ENCODE measurements at places on chromosomes 3 and 15. TPM values are rescaled to one million over a fixed set of nuclear protein-coding genes. Genes with fewer than 3 reads are reported as not detected.

PTH1R gene
- 7.5 TPM for total RNA-seq

SH2D7 gene
- not detected for total RNA-seq

SSUH2 gene
- 0.32 TPM for total RNA-seq

SPESP1 gene
- total RNA-seq, result 3.4 TPM

LSAMP gene
- total RNA-seq, result 1.2 TPM

PDE8A gene
- total RNA-seq, result 33.3 TPM

FEZF2 gene
- not detected for total RNA-seq

PARP15 gene
- total RNA-seq, result 0.83 TPM

DNA sequence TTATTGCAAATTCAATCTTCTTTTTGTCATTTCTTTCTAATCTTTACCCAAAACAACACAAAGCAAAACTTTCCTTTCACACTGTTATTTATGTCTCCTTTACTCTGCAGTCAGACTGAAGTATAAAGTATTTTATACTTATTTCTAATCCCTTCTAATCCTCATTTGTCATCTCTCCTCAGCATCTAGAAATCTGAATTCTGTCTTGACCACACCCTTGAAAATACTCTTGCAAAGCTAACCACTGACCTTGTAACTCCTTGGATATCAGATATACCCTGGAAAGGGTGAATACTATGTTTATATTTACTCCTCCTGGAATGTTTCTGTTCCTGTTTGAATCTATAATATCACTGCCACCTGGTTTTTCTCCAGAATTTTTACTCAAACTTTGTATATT is 481.1 kb downstream of the ZNF385D start:
- no peak for DNase-seq

DNA sequence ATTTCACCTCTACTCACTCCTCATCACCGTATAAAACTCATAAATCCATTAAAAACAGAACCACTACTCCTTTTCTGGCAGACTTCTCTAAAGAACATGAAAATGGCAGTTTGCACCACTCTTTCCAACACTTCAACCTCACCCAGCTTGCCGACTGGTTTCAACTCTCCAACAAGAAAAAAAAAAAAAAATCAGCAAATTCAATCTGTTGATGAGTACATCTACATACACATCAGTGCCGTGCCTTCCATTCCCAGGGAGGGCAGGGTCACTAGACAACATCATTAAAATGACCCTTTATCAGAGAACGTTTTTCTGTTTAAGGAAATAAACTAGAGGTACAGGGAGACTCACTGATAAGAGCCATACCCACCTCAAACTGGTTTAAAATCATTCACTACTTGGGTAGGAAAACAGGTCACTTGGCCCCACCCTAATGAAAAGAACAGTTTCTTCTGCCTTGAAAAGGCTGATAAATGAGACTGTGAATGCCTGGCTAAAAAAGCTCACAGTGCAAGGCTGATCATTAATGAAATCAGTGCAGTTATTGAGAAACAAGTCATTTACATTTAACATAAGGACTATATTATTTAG is 6.0 kb downstream of the ANXA2 start:
- no peak for DNase-seq

DNA sequence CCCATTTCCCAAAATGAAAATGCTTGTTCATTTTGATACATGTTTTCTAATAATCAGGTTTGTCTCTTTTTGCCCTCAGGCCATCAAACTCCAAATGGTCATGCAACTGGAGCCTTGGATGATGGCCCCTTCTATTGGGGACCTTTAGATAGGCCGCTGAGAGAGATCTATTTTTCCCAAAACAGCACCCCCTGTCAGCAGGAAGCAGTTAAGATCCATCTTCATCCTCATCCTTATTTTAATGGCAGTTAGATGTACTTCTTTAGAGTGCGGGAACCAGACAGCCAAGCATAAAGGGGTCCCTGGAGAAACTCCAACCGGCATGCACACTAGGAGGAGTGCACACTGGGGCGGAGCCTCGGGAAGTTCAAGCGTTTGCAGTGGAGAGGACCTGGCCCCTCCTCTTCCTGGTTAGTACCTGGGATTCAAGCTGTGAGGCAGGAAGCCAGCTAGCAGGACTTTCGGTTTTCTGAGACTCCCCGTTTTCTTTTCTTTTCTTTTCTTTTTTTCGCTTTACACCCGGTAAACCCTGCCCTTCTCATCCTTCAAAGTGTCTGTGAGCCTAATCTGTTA is 31.9 kb upstream of the STRIT1 start:
- DNase-seq, result no peak

DNA sequence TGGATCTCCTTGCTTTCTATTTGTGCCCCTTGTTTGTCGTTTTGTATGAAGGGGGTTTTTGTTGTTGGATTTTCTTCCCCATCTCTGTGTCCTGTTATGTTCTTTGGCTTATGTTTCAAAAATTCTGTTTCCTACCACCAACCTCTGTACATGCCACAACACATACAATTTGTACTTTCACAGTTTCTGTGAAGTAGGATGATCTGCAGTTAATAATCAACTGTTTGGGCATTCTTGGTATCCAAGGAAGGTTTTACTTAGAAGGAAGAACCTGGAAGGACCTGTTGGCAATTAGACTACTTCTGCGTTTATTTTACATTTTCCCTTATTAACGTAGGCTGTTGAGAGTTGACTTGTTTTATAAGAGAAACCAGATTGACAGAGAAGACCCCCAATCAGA is 8.3 kb downstream of the SETD5 start:
- DNase-seq, result no peak

- DNase-seq, result no peak
Observed at GRCh38 chr3:29614954-29615353, 334.1 kb downstream of the RBMS3 start.

- DNase-seq, result no peak
Observed at GRCh38 chr3:55626279-55626665, 139.2 kb upstream of the WNT5A start.

- no peak for DNase-seq
Observed at GRCh38 chr15:52361494-52361893, 65.9 kb upstream of the MYO5C start.

DNA sequence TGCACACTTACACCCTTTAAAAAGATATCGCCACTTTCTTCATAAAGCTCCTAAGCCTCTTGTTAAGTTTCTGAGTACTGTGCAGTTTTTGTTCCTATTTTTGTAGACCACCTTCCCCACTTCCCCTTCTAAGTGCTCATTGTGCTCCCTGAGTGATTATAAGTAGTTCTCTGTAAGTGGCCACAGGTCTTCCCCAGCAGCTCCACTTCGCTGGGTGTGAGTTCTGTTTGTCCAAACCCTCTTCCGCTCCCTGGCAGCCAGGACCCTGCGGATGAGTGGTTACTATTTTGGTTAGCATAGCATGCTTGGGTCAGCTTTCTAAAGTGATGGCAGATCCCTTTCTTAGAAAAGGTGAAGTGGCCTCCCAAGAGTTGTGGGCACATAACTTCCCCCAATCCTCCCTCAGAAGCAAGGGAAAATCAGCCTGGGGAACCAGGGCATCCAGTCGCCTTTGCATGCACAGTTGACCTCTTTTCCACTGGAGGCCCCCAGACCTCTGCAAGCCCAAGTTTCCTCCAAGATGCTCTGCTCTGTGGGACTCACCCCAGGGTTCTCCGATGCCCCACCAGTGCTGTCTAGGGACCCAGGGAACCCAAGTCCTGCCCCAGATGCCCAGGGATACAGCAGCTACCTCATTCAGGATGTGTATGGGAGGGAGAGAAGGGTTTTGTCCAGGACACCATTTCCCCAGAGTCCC is 69.6 kb downstream of the ATP10A start:
- DNase-seq, result no peak

GRCh38 chr15:74787251-74788041 is 5.6 kb downstream of the CSK start:
- DNase-seq, result no peak

DNA sequence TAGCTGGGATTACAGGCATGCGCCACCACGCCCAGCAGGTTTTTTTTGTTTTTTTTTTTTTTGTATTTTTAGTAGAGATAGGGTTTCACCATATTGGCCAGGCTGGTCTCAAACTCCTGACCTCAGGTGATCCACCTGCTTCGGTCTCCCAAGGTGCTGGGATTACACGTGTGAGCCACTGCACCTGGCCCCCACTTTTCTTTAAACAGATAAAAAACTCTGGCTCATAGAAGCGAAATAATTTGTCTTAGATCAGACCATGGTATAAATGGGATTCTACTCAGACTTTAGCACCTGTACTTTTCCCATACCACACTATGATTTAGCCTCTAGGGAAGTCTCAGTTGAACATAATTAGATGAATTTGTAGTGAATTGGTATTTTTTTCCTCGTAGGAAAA is 182.4 kb downstream of the AKAP13 start:
- DNase-seq, result no peak

All from esophagus muscularis mucosa (tissue), 4 donors.